ENCODE measurements at places on chromosomes 6 and 20.

- no peak for DNase-seq
Measured at GRCh38 chr20:62087632-62088031, 22.0 kb upstream of the TAF4 start.

- DNase-seq: no peak
Measured at GRCh38 chr20:48910347-48910781, 11.1 kb upstream of the ARFGEF2 start.

- DNase-seq: no peak
Measured at GRCh38 chr6:43708860-43709653, 21.5 kb upstream of the MRPS18A start.

- no peak for DNase-seq
Measured at GRCh38 chr20:58145506-58146080, 82.9 kb downstream of the ANKRD60 start.

DNA sequence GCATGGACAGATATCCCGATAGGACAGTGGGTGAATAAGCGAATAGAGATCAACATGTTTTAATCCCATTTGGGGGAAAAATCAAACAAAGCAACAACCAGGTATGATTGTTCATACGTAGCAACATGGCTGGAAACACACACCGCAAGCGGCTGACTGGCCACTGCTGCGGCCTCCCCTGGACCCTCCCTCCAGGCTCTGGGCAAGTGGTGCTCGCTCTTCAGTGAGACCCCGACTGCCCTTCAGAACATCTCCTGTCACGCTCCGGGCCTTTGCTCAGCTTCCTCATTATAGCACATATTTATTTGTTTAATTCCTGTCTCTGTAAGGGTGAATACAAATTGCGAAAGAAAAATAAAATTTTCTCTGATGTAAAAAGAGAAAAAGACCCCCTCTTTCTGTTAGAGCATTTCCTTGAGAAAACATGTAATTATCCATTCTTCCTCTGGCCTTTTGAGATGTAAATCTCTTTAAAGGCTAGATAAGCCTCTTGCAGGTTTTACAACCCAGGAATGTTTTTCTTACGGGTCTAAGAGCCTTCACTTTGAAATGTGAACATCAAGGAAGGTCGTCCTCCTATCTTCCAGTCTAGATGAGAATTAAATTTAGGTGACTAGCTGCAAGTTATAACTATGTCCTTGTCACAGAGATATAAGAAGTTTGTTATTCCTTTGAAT is 11.0 kb upstream of the FAM210B start:
- DNase-seq: no peak

DNA sequence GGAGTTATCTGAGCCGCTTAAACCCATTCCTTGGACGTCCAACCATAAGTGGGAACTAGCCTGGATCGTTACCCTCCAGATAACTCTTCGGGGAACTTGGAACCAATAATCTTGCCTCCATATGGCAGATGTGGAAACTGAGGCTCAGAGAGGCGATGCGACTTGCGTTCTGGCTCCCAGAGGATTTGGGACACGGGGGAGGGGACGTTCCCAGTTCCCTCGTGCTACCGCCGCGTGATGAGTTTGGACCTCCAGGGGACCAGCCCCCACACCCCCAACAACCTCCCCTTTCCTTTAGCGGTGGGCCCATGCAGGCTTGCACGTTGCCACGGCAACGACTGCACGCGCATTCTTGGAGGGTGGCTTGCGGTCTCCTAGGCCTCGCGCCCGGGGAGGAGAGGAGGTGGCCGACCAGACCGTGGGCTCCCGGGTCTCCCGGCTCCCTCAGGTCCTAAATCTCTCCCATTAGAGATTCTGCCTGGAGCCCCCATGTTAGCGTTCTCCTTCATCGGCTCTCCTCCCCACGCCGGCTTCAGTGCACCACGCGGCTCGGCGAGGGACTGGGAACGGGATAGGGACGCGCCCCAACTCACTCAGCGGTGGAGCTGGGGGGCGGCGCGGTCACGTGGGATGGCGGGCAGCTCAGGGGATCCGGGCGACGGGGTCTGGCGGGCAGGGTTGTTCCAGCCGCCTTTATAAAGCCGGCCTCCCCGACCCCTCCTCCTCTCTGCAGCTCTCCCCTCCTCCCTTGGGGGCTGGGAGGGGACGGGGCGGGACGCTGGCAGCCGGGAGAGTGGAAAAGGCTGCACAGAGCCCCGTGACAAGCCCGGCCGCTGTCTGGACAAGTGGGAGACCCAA is at the start of gene PLTP:
Gene PLTP, minus strand, starts transcription at position 670 of the 858 bp plus-strand sequence. CDS start 703 bp downstream, outside the sequence.
- DNase-seq: no peak

DNA sequence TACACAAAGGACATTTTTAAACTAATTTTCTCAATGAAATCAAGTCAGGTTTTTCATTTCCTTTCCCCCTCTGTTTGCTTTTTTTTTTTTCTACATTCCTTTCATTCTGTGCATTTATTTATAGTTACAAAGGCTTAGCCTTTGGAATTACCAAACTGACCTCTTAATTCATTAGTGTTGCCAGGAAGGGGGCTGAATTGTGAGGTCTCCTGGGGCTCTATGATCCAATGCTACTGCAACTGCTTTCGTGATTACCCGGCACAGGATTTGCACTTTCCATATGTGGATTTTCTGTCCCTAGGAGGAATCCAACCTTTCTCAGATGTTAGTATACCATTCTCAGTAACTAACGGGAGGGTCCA is 35.3 kb downstream of the NEDD9 start:
- DNase-seq: no peak

GRCh38 chr20:23099791-23100719 is 13.9 kb upstream of the CD93 start:
- DNase-seq: no peak

DNA sequence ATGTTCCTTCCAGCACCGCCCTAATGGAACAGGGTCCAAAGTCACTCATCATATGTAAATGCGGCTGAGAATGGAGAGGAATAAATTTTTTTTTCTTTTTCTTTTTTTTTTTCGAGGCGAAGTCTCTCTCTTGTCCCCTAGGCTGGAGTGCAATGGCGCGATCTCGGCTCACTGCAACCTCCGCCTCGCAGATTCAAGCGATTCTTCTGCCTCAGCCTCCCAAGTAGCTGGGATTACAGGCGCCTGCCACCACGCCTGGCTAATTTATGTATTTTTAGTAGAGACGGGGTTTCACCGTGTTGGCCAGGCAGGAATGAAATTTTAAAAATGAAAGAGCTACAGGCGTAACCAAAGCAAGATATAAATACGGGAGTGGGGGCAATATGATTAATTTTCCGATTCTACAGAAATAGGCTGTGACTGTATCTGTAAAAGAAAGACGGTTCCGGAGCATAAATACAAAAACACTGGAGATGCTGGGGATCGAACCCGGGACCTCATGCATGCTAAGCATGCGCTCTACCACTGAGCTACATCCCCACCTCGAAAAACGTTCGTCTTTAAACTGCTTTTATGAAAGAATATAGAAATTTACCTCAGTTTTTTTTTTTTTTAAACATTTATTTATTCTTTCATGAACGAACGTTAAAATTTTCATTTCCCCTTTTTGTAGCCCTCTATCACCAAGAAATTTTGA is 132.2 kb downstream of the GPX5 start:
- no peak for DNase-seq

DNA sequence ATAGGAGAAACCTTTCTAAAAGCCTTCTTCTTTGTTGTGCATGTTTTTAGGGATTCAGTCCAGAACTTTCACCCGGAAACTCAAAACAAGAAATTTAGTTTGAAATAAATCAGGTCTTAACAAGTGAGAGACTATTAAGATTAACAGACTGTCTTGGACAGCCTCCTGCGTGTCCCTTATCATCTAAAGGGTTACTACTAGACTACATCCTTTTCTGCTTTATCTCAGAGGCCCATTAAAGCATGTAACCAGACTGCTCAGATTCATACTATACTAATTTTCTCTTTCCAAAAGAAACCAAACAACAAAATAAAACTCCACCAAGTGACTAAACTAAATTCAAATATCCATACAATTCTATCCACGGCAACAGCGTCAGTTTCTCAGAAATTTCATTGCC is 173.8 kb downstream of the GMPR start:
- no peak for DNase-seq

- DNase-seq: no peak
Measured at GRCh38 chr6:70072540-70073179, 206.3 kb downstream of the COL19A1 start.

- DNase-seq: no peak
Measured at GRCh38 chr20:49398401-49399144, 83.9 kb downstream of the KCNB1 start.

Data from stimulated activated CD4-positive, alpha-beta T cell treated with anti-CD3 and anti-CD28 coated beads, Interleukin-1b, Interleukin-23, amount 100 ng/mL, for 1 hour (primary cell).